ENCODE measurements at places on chromosomes 2 and 18.
A peak's percentile ranks its signal among the peaks of the same experiment; 100 is the strongest.

- DNase-seq: no peak
Observed at GRCh38 chr2:38016219-38016618, 59.7 kb downstream of the CYP1B1 start.

DNA sequence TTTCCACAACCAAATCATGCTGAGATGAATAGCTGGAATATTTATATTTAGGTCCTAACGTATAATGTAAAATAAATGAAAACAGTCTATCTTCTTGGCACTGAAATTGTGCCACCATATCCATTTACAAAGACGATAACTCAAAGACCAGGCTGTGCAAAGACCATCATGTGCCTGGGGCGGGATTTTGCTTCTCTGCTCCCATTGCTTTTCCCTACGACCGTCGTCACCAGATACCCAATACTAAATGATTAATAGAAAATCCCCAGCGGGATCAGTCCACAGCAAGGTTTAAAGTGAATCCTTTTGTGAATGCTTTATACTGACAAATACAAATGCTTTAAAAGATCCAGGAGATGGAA lies 194.3 kb upstream of the ARL4C start:
- DNase-seq: no peak

DNA sequence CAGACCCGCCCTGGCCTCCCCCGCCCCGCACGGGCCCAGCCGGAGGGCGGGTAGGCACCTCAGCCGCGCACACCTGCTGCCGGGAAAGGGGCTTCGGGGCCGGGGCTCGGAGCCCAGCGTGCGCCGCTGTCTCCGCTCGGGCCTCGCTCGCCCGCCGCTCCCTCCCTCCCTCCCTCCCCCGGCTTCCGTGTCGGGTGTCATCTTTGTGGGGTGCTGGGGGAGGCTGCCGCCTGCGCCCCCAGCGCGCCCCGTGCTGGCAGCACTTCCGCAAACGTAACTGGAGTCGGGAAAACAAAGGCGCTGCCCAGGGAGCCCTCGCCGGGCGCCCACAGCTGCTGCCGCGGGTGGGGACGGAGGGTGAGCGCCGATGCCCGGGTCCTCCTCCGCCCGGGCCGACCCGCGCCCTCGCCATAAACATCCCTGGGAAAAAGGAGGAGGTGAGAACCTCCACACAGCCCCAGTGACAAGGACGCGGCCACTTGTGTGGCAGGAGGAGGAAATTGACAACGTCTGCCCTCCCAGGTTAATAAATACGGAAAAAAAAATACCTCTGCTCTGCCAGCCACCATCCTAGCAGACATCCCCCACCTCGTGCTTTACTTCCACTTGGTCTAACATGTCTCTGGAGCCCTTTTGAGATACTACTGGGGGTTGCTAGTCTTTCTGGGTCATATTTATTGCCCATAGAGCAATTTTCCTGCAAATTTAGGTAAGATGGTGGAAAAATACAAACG lies 550 bp downstream of the MFSD6 start:
- DNase-seq: no peak

- DNase-seq: no peak
Observed at GRCh38 chr2:1041012-1041805, 90.6 kb downstream of the SNTG2 start.

DNA sequence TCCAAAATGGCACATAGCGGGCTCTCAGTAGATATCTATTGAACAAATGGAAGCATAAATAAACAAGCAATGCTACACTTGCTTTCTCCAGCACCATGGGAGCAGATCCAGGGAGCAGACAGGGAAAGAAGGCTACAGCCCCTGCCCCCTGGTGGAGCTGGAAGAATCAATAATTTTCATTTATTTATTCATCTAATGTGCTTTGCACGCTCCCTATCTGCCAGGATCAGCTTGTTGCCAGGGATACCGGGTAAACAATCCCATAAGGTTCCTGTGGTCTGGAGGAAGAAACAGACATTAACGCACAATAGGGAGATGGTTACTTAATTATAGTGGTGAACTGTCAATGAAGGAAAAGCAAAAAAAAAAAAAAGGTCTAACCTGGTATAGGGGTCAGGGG lies 40.1 kb upstream of the CLASP1 start:
- DNase-seq: peak; percentile 30

DNA sequence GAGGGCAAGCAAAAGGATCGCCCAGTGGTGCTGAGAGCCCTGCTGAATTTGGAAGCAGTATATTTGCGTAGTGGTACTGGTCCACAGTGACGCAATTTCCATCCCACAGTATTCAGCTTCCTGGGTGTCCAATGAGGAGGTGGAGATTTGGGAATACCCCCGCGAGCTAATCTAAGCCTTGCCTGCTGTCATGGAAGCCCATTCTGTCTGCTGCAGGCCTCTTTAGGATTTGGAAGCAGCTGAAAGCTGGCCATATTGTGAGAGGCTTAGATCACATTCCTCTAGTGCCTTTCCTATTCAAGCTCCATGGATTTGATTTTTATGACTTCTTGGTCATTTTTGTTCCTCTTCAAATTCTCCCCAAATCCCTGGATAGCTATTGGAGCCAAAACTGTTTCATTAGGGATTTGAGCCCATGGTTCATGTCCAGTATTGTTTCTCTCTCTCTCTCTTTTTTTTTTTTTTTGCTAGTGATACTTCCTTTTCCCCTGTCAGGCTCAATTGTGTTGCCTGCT lies 22.3 kb upstream of the DYNC2LI1 start:
- no peak for DNase-seq

DNA sequence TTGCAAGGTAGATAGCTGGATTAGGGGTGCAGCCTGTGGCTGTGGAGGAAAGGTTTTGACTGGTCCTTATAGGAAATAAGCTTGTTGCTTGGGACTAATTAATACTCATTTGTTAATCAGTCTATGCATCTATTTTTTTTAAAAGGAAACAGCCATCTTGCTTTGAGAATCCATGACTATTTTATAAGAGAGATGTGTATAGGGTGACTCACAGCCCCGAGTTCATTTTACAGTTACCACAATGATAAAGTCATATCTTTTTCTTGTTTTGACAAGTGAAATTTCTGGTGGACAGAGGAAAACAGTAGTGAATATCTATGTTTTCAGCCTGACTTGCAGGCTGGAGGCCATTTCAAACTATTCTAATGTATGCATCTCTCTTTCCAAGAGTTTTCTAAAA lies 193.5 kb upstream of the CCDC68 start:
- DNase-seq: no peak

GRCh38 chr18:44149706-44150105 lies 531.0 kb upstream of the SETBP1 start:
- DNase-seq: no peak

GRCh38 chr2:197786010-197786877 lies 1.1 kb upstream of the BOLL start:
- no peak for DNase-seq

DNA sequence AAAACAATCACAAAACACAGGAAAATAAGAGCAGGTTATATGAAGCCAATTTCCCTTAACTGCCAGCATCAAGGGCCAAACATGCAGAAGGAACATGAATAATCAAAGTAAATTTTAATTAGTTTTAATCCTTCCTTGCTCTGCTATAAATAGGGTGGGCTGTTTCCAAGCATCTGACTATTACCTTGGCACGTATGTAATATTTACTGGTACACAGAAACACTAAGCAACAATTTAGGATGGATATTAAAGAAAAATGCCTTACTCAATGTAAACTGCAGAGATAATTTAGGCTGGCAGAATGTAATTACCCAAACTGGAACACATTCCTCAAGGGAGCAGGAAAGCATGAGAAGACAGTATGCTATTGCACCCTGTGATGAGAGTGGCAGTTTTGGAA lies 468.2 kb downstream of the TDRD15 start:
- no peak for DNase-seq

DNA sequence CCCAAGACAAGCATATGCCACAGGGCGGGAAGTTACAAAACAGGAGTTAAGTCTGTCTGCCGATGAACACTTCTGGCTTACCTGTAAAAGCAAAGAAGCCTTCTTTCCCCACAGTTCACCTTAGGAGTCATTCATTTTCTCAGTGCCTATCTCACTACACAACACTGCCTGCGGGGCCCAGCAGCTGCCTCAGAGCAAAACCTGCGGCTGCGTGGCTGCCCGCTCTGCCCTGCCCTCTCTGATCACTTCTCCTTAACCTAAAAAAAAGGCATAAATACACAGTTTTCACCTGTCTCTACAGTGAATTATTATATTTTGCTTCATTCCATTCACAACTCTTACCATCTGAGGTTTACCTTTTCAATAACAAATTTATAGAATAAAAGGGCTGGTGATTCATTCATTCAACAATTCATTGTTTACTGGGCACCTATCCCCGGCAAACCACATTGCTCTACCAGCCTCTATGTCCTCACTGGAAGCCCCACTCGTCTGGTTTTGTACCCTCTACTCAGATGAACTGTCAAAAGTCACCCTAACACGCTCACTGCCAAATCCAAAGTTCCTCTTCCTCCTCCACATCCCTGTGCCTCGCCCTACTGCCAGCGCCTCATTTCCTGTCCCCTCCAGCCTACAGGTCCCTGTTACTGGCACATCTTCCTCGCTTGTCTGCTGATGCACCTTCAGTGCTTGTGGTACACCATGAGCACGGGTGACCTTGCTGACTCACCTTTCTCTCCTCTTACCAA lies 31.4 kb downstream of the AFG3L2 start:
- no peak for DNase-seq

GRCh38 chr18:79971986-79972385 lies 7.5 kb downstream of the HSBP1L1 start:
- no peak for DNase-seq

DNA sequence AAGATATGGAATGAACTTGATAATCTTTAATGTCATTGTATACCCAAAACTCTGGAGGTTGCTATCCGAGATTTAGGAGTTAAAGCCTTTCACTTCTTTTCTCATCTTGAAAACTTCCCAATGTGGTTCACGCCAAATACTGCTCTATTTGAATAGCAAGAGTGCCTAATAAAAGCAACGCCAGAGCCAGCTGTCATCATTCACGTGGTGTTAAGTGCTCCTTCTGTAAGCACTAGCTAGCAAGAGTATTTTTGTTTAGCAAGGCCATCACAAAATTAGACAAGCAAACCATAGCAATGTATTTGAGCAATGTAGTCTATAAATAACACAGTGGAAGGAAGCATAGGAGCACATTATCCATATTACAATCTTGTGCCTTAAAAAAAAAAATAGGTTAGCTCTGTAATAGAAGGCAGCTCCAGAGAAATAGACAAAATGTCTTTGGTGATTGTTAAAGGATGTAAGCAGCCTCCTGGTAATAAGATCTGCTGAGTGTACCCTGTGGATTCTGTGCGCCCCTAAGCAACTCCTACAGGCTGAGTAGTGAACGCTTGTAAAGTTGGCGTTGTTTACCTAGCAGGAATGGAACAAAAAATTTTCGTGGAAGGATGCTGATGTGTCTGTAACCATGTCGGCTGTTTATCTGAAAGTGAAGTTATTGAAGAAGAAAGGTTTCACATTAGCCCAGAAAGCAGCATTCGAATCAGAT lies 518.0 kb downstream of the CNTNAP5 start:
- no peak for DNase-seq

DNA sequence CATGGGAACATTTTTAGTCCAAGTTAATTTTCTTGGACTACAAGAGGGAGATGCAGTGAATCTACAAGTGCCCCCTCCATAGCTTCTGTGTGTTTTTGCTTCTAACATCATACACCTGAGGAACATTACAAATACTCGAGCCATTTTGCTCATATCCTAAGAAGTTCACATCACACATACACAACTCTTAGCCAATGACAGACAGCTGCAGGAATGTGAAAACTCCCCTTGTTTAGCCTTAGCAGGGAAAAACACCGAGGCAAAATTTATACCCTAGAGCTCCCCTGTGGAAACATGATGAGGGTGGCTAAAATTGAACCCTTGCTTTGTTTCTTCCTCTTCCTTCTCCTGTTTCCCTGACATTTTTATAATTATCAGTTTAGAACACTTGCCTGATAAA lies 928.3 kb upstream of the NRXN1 start:
- no peak for DNase-seq

GRCh38 chr18:35692866-35693265 lies 111.3 kb downstream of the GALNT1 start:
- DNase-seq: no peak

DNA sequence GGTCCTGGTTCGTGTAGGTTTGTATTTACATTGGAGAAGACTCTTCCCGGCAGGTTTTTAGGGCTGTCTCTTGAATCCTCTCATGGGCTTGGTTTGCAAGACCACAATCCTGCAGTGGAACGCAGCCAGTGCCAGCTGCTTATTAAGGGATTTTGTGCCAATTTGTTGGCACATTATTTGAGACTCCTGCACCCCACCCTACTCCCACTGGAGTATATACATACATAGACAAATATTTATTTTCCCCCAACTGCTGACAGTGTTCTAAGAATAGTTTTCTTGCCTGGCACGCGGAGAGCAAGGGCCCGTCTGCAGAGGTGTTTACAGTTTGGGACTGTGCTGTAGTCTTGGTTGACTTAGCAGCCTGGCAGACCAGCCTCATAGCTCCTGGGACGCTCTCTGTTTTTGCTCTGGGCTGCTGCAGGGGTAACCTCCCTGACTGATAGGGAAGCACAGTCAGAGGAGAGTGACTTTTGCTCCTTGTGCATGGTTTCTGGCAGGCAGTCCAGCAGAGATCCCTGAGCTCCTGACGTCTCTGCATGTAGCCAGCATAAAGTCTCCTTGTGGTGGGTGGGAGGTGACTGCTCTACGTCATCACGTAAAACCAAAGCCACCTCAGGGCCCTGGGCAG lies 1.9 kb downstream of the LDLRAD4 start:
- DNase-seq: no peak

GRCh38 chr2:237869343-237870102 lies 10.1 kb downstream of the RAMP1 start:
- no peak for DNase-seq

- DNase-seq: no peak
Observed at GRCh38 chr2:20617892-20618467, 32.9 kb downstream of the HS1BP3 start.

DNA sequence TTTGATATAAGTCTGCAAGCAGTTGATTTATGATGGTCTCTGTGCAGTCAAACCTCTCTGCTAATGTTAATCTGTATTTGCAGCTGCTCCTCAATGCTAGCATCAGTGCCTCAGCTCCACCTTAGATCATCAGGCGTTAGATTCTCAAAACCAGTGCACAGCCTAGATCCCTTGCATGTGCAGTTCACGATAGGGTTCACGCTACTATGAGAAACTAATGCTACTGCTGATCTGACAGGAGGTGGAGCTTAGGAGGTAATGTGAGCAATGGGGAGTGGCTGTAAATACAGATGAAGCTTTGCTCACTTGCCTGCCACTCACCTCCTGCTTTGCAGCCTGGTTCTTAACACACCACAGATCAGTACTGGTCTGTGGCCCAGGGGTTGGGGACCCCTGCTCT lies 18.4 kb downstream of the RBKS start:
- no peak for DNase-seq

DNA sequence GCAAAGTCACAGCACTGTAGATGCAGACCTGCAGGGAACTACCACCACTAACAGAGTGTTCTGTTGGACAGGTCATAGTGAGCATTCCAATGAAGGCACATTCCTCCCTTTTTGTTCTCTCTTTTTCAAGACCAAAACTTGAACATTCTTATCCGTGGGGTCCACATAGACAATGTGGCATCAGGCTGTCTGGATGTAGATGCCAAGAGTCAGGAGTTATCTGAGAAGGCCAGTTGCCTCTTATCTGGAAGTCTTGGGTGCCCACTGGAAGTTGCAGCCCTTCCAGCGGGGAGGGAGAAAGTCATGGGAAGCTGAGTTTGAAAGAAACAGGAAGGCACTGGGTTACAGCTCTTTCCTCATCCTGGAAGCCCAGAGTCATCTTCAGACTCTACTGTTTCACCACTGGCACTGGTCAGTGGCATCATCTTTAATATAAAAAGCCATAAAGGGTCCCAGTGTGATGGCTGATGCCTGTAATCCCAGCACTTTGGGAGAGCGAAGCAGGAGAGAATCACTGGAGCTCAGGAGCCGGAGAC lies 61.4 kb downstream of the FAM161A start:
- DNase-seq: no peak
